ENCODE measurements at places on chromosomes 2 and 18.

- DNase-seq = no peak
Observed at GRCh38 chr18:79754022-79754761, 43.5 kb upstream of the KCNG2 start.

DNA sequence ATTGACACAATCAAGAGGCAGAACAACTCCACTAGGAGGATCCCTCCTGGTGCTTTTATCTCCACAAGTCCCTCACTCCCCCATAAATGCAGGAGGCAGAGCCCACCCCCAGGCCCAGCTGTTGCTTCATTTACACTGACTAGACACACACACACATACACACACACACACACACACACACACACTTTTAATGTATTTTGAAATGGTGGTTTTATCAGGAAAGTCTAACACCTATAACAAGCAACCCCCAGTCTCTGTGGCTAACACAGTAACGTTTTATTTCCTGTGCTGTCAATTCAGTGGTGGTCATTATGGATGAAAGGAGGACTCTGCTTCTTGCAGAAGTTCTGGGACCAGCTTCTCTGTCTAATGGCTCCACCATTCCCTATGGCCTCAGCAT is 125.4 kb upstream of the FOSL2 start:
- no peak for DNase-seq

- DNase-seq = no peak
Observed at GRCh38 chr2:141501752-141502151, 629.1 kb downstream of the LRP1B start.

- DNase-seq = no peak
Observed at GRCh38 chr2:69275490-69275889, 111.5 kb downstream of the GFPT1 start.

GRCh38 chr2:197124639-197125390 is 185.8 kb downstream of the ANKRD44 start:
- DNase-seq = no peak

- DNase-seq = no peak
Observed at GRCh38 chr18:41128545-41128944, 826.5 kb upstream of the PIK3C3 start.

DNA sequence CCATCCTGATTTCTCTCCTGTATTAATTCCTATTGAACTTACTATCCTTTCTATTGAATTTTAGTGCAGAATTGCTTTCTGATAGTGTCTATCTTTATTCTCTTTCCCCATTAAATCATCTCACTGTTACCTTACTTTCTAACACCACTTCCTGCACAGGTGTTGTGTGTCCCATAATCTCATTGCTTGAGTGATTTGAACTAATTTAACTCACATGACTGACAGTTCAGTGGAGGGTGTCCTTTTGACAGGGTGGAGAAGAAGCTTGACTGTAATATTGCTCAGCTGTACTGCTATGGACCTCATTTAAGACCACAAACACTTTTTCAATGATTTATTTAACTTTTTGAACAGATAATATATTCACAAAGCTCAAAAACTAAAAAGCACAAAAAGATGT is 211.8 kb downstream of the NRXN1 start:
- DNase-seq = no peak

DNA sequence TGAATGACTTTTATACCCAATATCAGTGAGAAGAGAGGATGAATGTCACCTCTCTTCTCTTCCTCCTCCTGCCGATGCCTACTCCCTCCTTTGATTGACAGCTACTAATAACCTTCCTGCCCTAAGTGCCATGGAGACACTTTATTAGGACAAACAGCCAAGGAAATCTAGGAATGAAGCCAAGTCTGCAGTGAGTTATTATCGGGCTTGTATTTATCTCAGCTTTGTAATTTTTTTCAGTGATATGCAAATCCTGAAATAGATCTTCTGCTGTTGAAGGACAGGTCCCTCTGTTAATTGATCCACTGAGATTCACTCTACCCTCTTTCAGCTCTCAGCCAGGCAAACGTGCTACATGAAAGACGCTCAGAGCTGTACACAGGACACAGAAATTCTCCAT is 686.7 kb downstream of the TMEM182 start:
- no peak for DNase-seq

DNA sequence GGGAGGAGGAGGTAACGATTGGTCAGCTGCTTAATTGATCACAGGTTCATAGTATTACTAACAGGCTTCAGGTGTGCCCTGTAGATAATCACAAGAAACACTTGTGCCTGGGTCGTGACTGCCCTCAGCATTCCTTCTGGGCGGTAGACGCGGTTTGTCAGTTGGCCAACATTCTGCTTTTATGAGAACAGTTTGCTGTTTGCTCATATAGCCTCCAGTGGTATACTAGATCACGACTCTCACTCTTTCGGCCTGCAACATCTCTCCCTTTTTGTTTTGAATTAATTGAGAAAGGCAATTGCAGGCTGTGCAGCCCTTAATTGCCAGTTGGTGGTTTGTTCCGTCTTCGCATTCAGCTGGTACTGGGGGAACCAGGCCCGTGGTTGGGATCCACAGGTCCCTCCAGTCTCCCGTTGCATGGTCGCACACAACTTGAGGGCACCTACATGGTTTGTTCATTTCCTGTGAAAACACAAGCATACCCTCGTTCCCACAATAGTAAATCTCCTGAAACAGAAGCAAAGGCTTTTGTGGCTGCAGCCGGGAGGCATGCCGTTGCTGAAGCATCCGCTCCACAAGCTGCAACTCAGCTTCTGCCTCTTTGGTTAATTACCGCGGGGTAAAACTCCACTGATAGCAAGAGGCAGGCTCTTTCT is 30.3 kb upstream of the GPR17 start:
- DNase-seq = no peak

GRCh38 chr2:168662651-168663208 is 139.7 kb upstream of the NOSTRIN start:
- no peak for DNase-seq

DNA sequence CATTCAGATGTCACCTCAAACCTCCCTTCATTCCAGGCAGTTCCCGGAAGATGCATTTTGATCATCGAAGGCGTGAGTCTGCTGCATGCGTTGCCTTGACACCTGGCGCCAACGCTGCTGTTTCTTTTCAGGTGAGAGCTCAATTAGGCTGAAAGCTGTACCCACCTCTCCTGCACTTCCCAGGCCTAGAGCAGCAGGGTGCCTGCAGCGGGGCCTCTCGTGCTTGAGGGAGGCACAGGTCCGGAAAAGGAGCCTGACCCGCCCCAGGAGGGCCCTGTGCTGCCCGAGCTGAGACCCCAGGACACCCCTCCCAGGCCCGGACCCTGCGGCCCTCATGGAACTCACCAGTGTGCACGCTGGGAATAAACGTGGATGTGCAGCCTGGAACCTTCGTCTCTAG is 31.4 kb upstream of the KCNG2 start:
- DNase-seq = no peak

DNA sequence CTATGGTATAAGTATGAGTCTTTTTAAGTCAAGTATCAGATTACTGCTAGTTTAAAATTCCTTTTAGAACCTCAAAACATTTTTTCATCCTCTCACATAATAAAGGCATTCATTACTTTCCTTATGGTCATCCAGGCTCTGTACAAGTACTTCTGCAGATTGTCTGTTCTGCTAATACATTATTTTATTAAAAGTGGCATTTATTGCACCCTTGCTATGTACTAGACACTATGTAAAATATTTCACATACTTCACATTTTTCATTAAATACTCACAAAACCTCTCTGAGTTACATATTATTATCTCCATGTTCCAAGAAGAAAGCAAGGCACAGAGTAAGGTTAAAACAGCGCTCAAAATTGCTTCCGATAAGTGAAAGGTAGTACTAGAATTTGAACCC is 84.1 kb downstream of the RAPH1 start:
- no peak for DNase-seq

GRCh38 chr2:204505946-204506345 is 39.3 kb upstream of the PARD3B start:
- no peak for DNase-seq

DNA sequence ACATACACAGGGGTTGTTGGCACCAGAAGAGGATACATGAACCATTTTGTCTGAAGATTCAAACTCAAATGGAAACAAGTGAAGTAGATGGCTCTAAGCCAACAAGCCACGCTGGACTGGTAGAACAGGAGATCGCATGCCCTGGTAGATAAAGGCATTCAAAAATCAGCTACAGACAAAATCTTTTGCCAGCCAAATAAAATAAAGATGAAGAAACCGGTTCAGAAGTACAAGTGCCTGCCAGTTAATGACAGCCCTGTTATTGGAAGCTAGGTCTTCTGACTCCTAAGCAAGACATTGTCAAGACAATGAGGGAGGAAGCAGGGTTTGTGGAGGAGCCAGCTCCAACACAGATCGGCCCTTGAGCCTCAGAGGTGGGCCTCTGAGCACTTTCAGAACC is 52.3 kb downstream of the EHD3 start:
- no peak for DNase-seq
